ENCODE measurements at places on chromosomes 16 and 17. TPM values are rescaled to one million over a fixed set of nuclear protein-coding genes. Genes with fewer than 3 reads are reported as not detected.

FOXN1 gene
- 3.0 TPM for total RNA-seq

- DNase-seq: no peak
Observed at GRCh38 chr16:75559564-75560372, 3.7 kb upstream of the TMEM231 start.

GRCh38 chr16:668519-669171 lies 713 bp downstream of the RHOT2 start:
- no peak for DNase-seq

GRCh38 chr16:31767267-31767666 lies 106.3 kb upstream of the ZNF267 start:
- DNase-seq: no peak

GRCh38 chr17:76235883-76236282 lies 4.4 kb downstream of the RNF157 start:
- no peak for DNase-seq

ACSM2A gene
- 0.10 TPM for total RNA-seq

- DNase-seq: no peak
Observed at GRCh38 chr17:6654841-6655731, 3.5 kb downstream of the C17orf100 start.

- no peak for DNase-seq
Observed at GRCh38 chr16:85681255-85681654, 7.5 kb downstream of the GINS2 start.

RPS6KB1 gene
- 37.5 TPM for total RNA-seq

GRCh38 chr16:20303012-20303411 lies 24.3 kb downstream of the GP2 start:
- DNase-seq: no peak

DNA sequence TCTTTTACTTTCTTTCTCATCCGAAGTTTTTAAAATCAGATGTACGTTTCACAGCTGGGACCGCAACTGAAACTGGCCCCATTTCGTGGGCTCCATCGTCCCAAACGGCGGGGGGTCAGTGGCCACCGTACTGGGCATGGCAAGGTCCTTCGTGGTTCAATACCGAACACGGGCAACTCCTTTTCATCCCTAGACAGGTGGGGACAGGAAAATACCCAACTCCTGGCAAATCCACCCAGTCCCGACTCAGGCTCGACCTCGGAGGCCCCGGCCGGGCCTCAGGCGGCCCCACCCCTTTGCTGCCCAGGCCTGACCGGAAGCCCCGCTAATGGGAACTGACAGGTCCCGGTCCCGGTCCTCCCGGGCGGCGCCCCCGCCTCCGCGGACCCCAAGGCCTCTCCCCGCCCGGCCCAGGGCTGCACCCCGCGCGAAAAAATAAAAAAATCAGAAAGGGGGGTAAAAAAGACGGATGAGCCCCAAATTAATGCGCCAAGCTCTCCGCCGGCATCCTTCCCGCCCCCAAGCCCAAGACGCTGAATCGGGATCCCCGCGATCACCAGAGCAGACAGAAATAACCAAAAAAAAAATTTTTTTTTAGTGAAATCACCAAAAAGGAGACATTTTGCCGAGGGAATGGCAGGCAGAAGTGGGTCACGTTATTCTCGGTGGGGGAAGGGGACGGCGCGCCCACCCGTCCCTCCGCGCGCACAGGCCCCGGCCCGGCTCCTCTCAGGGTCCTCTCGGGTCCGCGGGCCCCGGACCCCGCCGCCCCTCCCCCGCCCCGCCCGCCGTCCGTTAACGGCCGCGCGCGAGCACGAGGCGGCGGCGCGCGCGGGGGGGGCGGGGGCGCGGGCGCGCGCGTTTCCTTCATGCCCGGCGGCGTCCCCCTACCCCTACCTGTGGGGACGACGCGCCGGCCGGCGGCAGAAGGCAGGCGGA lies 562 bp downstream of the ZC3H7A start:
- DNase-seq: no peak

DNA sequence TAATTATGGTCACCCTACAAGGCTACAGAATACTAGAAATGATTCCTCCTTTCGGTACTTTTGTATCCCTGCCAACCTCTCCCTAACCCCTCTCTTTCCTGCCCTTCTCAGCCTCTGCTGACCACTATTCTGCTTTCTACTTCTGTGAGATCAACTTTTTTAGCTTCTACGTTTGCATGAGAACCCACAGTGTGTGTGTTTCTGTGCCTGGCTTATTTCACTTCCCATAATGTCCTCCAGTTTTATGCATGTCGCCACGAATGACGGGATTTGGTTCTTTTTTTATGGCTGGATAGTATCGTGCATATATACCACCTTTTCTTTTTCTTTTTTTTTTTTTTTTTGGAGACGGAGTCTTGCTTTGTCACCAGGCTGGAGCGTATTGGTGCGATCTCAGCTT lies 92.1 kb downstream of the RAP1GAP2 start:
- no peak for DNase-seq
